ENCODE measurements at places on chromosomes 1 and 21.

DNA sequence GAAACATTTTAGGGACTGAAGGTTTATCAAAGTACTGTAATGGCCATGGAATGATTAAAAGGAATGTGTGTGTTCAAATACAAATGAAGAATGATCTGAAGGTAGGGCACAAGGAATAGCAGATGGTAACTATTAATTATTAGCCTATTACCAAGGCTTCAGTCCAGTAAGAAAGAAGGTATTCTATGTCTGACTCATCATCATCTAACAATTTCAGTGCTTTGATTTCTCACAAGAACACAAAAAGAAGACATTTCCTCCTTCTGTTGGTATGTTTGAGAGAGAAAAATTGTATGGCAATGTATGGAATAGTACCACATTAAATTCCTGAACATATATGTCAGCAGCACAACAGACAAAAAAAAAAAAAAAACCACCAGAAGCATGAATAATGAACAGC, 57.5 kb downstream of the TYW3 start:
- no peak for DNase-seq

DNA sequence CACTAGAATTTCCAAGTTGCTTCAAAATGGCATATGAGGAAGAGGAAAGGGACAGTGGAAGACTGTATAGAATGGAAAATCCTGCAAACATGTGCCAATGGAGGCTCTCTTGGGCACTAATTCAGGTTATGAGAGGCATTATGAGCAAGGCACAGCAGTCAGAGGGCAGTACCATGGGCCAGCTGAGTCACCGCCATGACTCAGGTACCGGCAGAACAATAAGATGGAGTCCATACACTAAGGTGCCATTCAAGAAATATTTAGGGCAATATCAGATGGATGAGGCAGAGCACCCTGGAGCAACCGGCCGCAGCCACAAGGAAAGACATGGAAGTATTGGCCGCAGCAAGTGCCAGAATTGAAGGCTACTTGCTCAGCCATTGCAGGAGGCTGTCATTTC, 25.6 kb upstream of the VAV3 start:
- no peak for DNase-seq

GRCh38 chr1:157314408-157314807, 176.2 kb upstream of the ETV3 start:
- DNase-seq, result no peak

GRCh38 chr1:53535846-53536245, 76.6 kb downstream of the DMRTB1 start:
- no peak for DNase-seq

DNA sequence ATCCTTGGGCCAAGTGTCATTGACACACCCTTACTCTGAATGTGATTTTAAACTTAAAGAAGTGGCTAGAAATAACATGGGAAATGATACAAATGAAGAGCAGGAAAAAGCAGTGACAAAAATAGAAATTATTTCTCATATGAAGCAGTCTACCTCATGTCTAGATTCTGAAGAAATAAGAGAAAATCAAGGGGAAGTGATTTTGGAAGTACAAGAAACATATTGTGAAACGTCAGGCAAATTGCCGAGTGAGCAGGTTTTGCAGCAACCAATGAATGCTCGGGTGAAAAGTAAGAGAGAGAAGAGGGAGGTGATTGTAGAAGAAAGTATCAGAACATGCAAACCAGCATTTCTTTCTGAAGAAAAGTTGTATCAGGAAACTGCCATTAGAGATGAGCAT, 130.7 kb downstream of the MACF1 start:
- no peak for DNase-seq

- DNase-seq, result no peak
Measured at GRCh38 chr1:158122833-158123388, 57.8 kb upstream of the CD1D start.

DNA sequence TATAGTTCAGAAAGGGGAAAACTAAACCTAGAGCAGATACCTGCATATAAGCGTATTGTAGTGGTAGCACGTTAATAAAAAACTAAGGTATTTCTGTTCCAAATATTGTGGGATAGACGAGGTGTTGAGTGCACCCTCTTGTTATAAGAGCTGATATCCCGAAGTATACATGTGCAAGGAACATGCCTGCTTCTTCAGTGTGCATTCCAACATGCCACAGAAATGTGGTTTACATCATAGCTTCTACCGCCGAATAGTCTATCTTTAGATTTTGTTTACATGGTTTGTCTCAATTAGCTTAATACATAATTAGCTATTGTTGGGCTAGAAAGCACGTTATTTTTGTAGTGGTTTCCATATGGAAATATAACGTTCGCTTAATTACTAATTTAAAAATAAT, 2.2 kb downstream of the CHRM3 start:
- DNase-seq, result no peak

- no peak for DNase-seq
Measured at GRCh38 chr1:115252585-115252984, 85.5 kb downstream of the NGF start.

DNA sequence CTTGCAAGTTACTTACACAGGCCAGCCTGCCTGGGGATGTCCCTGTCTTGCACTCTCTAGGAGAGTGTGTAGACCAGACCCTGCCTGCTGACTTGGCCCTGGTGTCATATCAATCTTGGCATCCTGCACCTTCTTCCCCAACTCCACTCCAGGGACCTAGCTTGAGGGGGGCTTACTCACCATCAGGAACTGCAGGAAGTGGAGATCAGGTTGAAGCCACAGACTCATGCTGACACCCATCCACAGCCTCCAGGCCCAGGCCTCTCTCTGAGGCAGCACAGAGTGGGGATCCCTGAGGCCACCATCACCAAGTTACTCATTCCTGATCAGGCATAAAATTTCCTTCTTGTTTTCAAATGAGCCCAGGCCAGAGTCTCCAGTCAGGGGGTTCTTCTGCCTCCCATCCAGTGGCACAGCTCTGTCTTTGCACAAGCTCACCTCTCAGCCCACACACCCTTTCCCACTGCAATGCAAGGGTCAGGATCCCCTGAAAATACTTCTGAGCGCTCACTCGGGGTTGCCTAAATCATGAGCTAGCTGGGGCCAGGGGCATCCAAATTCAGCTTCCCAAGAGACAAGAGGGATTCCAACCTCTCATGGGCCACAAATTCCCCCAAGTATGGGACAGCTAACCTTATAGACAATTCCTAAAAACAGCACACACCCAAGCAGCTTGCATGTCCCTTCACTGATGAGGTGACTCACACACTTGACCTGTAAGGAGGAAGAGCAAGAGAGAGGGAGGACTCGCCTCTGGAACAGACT, 33.5 kb downstream of the CSMD2 start:
- DNase-seq, result no peak

All from T-helper 17 cell (primary cell).